ENCODE measurements at places on chromosomes 5 and 9.

DNA sequence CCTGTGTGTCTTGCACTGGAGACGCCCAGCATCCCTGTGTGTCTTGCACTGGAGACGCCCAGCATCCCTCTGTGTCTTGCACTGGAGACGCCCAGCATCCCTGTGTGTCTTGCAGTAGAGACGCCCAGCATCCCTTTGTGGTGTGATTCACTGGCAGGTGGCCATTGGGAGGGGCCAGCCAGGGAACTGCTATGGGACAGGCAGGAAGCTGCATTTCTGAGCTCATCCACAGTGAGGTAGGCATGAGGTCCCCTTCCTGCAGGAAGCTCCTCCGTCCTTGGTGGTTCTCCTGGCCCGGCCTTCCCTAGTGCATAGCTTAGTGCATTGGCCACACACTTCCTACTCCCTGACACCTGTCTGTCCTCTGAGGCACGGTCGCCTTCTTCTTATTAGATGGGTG is 43.5 kb downstream of the IRX1 start:
- DNase-seq, result no peak

GRCh38 chr5:172527559-172527958 is 73.2 kb upstream of the SH3PXD2B start:
- DNase-seq, result no peak

DNA sequence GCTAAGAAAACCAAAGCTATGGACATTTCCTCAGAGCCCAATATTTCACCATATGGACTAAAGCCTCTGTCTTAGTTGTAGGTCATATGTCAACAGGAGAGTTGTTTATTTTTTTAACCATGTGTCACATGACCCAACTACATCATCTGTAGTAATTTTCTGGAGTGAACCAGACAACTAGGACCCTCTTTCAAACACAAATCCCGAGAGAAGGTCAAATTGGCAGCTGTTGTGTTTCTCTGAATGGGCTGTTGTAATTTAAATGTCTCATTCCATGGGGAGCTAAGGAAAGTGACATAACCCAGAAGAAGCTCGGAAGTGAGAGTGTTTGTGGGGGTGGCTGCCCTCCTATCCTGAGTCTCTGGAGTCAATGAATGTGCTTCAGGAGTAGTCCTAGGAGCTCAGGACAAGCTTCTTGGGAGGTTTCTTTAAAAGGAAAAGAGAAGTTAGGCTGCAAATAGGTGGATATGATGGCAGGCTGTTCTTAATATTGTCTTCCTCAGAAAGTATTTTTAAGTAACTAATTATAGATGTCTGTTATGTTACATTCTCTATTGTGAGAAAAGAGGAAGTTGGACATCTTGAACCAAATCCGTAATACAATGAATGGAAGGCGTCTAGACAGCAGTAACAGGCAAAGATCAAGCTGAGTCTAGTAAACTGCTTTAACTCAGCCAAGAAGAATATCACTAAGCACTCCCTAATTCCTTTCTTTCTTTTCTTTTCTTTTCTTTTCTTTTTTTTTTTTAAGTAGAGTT is 50.1 kb downstream of the TMEM167A start:
- DNase-seq, result no peak

DNA sequence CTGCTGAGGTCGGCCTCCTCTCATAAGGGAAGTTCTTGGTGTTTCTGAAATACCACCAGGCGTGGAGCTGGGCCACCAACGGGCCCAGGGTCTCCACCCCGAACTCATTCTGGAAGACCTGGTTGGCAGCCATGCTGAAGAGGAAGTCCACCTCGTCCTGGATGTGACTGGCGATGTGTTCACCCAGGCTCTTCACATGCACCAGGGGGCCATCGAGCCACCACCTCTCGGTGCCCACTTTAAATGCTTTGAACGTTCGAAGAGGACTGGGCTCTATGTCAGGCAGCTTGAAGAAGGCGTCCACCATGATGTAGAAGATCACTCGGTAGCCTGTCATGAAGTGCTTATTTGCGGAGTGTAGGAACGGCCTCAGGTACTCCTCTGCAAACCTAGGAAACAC is 15.1 kb downstream of the GLT6D1 start:
- DNase-seq, result no peak

DNA sequence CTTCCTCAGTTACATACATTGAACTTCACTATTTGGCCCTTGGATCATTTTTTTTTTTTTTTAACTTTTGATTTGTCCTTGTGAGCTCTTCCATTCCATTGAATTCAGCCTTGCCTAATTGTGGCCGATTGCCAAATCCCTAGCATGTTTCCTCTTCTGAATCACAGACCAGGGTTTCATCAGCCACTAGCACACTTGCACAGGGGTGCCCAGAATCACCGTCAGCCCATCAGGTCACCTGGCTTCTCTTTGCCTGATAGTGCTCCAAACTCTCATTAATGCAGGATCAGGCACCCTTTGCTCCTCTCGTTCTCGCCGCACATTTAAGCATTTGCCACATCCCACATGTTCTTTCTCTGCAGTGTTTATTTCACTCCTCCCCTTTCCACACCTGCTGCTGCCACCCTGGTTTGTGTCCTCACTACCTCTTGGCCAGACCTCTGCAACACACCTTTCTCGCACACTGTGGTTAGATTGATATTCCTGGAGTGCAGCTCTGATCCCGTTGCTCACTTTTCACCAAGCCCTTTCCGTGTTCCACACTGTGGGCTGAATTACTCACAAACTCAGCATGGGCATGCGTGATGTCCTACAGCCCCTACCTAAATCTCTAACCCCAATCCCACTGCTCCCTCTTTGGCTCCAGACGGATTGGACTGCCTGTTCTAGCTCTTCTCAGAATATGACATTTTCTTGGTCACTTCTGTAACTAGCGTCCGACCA is 9.8 kb downstream of the PIK3R1 start:
- DNase-seq, result no peak

DNA sequence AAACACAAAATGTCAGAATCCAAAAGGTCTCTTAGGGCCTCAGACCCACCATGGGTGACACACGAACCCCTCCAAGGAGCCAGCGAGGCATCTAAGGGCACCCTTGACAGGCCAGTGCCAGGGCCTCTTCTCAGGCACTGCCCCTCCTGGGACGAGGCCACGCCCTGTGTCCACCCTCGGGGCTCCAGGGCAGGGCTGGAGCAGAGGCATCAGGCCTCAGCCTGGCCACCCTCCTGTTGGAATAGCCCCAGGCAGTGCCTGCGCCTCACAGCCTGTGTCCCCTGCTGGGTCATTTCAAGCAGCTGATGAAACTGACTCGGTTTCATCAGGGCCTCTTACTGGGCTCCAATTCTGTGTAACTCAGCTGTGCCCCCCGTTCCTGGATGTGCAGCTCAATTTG is 32.8 kb upstream of the SUSD3 start:
- DNase-seq, result no peak

- no peak for DNase-seq
Observed at GRCh38 chr5:88666761-88667495, 216.1 kb downstream of the MEF2C start.

Measured in activated naive CD4-positive, alpha-beta T cell treated with anti-CD3 and anti-CD28 coated beads for 36 hours (primary cell).